ENCODE measurements at places on chromosomes 6 and 20.
A peak's percentile ranks its signal among the peaks of the same experiment; 100 is the strongest.

DNA sequence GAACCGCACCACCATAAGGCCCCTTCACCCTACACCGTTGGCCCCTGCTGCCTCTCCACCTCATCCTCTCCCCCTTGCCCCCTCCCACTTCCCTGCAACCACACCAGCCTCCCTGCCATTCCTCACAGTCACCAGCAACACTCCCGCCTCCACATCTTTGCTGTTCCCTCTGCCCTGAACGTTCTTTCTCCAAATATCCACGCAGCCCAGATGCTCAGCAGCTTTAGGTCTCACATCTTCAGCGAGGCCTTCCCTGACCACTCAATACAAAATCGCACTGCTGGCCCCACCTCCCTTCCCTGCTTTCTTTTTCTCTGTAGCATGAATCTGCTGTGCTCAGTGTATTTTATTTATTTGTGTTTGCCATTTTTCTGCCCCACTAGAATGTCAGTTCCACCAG lies 20.5 kb downstream of the ITPR3 start:
- no peak for DNase-seq

DNA sequence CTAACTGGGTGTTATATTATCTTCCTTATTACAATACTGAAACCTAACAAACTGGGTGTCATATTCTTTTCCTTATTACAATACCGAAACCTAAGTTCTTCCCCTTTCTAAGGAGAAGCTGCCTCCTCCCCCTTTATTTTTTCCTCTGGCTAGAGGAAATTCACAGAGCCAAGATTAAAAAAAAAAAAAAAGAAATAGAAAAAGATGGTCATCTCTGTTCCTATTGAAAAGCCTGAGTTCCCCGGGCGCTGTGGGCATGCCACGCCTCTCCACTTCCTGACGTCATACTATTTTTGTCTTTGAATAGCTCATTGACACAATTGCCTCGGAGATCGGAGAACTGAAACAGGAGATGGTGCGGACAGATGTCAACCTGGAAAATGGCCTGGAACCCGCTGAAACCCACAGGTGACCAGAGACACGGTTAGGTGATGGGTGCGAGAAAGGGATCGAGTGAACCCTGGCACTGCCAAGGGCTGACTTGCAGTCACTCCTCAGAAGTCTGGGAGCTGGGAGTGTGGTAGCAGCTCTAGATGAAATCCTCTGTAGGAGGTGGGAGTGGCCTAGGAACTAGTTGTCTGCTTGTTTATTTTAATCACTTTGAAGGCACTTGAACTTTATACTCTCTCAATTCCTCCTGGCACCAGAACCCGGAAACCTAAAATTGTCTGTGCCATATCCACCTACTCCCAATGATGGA lies 82.2 kb upstream of the NAA20 start:
- no peak for DNase-seq

DNA sequence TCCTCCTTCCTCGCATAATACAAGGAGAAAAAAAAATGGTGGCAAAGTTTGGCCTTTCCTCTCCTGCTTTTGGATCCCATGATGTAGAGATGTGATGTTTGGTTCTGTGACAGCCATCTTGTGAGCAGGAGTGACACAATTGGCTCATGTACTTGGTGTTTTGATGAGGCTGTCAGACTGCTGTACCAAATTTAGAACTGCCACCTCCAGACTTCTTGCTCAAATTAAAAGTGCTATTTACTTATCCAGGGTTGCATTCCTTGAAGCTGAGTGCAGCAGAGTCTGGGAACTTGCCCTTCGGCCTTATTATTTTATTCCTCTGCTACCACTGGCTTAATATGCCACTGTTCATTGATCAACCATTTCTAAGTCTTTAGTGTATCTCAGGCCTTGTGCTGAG lies 21.9 kb downstream of the BCAS1 start:
- DNase-seq = no peak

DNA sequence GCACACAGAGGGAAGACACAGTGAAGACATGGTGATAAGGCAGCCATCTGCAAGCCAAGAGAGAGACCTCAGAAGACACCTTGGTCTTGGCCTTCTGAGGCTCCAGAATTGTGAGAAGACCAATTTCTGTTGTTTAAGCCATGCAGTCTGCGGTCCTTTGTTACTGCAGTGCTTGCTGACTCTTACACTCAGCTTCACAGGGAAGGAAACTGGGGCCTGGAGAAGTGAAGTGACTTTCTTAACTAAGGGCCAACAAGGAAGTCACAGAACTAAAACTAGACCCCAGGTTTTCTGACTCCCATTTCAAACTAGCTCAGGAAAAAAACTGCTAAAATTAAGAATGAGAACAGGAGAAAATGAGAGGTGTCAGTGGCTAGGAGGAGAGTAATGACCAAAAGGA lies 74.3 kb downstream of the TNFRSF21 start:
- DNase-seq = no peak

DNA sequence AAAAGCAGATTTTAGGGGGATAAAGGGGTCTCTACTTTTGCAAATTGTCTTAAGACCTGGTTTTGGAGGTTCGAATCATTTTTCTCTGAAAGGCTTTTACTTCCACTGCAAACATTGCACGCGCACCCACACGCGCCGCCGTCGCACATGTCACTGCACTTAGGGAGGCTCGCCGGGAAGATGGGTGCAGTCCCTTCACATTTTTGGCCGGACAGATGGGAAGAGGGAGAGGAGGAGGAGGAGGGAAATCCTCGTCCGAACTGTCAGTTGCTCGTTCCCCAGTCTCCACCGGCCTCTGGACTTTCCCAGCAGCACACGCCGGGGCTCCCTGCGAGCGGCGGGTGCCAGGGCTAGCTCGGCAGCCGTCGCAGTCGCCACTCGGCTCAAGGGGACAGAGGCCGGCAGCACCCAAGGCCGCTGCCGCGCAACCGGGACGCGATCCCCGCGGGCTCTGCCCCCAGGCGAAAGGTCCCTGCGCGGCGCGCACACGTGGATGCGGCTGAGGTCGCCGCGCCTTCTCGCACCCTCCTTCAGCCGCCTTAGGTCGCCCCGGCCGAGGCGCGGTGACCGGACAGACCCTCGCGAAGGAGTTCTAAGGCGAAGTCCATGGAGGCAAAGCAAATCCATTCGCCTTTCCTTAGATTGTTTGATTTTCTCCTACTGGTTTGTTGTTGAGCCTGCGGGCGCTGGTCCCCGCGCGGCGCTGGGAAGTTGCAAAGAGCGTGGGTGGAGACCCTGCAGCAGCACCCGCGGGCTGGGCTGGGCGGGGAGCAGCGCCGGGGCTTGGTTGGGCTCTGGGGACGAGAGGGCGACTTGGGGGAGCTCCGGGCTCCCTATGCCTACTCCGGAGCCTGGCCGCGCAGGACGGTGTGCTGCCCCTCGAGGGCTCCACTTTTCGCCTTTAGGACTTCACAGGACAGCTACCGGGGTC lies 1.2 kb downstream of the MYB start:
- DNase-seq = no peak

DNA sequence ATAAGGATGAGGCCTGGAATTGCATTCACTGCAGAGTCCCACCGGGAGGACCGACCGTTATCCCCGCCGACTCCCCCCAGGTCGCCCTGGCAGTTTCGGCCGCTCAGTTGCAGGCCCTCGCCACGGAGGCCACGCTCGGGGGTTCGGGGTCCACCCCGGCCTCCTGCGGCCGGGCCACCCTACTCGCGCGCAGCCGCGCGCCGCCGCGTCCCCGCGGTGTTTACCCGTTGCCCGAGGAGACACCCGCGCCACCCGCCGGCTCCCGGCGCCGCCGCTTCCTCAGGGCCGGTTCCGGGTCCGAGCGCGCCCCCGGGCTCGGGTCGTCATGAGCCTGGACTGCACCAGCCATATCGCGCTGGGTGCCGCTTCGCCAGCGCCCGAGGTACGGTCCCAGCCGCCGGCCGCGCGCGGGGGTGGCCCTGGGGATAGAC lies at the start of gene CCDC170:
CCDC170 (plus strand) TSS at position 214 of the 431 bp plus-strand sequence; CDS start at position 326, 112 bp downstream.
- DNase-seq = no peak

- no peak for DNase-seq
These were observed 505.5 kb downstream of the PRIM2 start for GRCh38 chr6:57822896-57823358.

- no peak for DNase-seq
These were observed 32.3 kb downstream of the SNAP25 start for GRCh38 chr20:10250902-10251301.

DNA sequence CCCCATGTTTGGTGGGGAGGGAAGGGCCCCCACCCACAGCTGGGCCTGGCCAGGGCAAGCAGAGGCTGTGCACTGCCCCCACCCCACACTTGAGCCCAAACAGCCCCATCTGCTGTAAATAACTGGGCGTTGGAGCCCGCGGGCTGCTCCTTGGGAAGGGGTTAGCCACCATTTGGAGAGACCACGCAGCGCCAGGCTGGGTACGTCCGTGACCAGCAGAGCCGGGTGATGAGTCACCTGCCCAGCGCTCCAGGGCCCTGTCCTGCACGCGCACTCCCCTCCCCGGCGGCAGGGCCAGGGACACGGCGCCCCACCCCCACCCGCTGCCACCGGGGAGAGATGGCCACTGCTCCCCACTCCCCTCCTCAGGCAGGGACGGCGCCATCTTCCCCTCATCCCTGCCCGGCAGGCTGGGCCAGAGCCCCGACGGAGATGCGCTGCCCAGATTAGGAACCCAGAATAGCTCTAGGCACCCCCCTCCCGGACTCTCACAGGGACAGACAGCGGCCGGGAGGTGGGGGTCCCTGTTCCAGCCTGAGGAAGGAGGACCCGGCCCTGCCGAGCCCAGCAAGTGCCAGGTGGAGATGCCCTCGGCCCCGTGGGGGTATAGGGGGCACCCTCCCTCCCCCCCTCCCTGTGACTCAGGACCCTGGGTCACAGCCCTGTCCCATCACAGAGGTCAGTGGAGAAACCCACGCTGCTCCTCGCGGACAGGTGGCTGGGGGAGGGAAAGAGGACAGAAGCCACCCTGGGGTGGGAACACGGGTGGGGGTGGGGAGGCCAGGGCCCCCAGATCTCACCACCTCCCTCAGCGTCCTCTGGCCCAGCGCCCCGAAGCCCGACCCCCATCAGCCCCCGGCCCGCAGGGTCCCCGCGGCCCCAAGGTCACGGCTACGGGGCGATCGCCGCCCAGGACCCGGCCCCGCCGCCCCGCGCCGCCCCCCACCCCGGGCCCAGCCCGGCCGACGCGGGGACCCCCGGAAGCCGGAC lies 642 bp downstream of the EEF1A2 start:
- no peak for DNase-seq

GRCh38 chr20:22568872-22569344 lies 15.5 kb downstream of the FOXA2 start:
- no peak for DNase-seq

- no peak for DNase-seq
These were observed 144.3 kb upstream of the TAB2 start for GRCh38 chr6:149173222-149173621.

GRCh38 chr20:11246251-11246775 lies 572.5 kb upstream of the JAG1 start:
- no peak for DNase-seq

DNA sequence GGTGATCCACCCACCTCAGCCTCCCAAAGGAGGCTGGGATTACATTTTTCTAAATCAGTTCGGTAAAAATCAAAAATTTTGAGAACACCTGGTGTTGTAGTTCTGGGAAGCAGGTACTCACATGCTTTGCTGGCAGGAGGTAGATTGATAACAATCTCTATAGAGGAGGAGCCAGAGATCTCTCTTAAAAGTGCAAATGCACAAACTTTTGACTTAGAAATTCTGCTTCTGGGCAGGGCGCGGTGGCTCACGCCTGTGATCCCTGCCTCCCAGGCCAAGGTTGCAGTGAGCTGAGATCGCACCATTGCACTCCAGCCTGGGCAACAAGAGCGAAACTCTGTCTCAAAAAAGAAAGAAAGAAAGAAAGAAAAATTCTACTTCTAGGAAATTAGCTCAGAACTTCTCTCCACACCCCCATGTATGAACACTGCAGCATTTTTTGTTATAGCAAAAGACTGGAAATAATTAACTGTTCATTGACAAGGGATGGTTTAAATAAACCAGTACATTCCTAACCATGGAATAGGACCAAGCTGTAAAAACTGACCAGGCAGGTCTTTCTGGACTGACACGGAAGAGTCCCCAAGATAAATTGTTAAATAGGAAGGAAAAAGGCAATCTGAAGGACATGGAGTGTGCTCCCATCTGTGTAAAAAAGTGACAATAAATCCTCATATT lies 14.4 kb upstream of the TRIB3 start:
- DNase-seq = no peak

DNA sequence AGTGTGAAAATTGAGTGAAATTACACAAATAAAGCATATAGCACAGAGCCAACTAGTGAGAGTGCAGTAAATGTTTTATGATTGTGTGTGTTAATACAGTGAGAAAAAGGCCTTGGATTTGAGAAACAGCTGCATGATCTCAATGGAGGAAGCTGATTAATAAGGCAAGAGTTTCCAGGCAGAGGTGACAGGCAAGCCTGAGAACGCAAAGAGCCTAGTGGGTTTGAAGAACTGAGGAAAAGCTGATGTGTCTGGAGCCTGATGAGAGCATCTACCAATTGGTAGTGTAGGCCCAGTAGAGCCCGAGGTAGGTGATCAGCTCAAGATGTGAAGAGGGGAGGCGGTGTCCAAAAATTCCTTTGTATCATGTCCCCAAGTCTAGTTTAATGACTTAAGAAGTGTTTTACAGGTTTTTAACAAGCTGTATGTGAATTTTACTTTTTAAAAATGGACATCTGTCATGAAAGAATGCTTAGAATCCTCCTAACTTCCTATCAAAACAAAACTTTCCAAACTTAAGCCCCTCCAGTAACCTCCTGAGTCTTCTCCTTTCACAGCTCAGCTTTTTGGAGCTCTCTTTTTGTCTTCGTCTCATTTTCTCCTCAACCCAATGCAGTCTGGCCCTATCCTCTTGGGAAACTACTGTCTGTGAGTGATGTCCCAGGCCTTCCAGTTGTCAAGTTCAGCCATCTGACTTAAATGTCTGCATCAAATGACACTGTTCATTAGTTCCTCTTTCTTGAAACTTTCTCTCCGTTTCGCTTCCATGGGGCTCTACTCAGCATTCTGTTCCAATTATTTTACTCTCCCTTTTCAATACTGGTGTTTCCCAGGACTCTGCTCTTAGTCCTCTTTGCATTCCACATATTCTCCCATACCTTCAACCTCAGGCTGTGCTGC lies 1.2 kb downstream of the CDC40 start:
- no peak for DNase-seq

DNA sequence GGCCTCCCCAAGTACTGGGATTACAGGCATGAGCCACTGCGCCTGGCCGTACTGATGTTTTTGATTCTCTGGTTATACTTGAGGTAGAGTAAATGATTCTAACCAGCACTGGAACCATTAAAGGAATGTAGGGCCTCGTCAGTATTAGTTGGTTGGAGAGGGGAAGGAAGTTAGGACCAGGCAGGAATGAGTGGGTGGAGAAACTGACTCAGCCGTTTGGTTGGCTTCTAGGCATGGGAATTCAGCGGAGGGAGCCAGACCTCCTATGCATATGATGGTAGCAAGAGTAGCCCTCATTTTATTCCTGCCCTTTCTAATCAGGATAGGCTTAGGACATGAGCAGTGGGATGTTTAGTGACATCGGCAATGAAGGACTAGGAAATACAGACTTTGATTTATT lies 19.0 kb upstream of the SERINC3 start:
- peak; percentile 34 for DNase-seq

DNA sequence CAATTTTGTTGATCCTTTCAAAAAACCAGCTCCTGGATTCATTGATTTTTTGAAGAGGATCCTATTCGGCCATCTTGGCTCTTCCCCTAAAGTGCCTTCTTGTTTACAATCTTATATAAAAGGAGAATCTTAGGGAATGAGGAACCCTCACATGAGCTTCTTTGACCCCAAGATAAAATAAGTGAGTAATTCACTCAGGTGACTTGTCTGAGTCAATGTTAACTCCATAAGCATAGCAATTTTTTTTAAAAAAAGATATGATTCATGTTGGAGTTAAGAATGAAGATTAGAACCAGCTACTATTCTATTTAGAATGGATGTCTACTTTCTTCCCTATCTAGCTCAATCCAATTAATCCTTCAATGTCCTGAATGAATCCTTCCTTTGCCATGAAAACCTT lies 21.0 kb downstream of the WASF1 start:
- no peak for DNase-seq

Data from amniotic stem cell (primary cell).